ENCODE measurements at places on chromosomes 2 and 18. TPM values are rescaled to one million over a fixed set of nuclear protein-coding genes. Genes with fewer than 3 reads are reported as not detected.

The RBKS gene
- 3.4 TPM for polyA plus RNA-seq

The AGPS gene
- 4.7 TPM for polyA plus RNA-seq

The ATAD2B gene
- polyA plus RNA-seq = 2.8 TPM

The MPPE1 gene
- 20.7 TPM for polyA plus RNA-seq

The SRD5A2 gene
- polyA plus RNA-seq = not detected

The CCT4 gene
- 74.1 TPM for polyA plus RNA-seq

The UNC50 gene
- 30.8 TPM for polyA plus RNA-seq

The LYPD1 gene
- 0.07 TPM for polyA plus RNA-seq

The G6PC2 gene
- not detected for polyA plus RNA-seq

The FBXO48 gene
- polyA plus RNA-seq = 0.61 TPM

The SULT1C2 gene
- 0.27 TPM for polyA plus RNA-seq

The FSHR gene
- 0.11 TPM for polyA plus RNA-seq

The CFC1 gene
- polyA plus RNA-seq = 0.25 TPM

The EGR4 gene
- 0.48 TPM for polyA plus RNA-seq

The ZCCHC2 gene
- polyA plus RNA-seq = 5.4 TPM

The MIB1 gene
- polyA plus RNA-seq = 3.7 TPM

The ANKZF1 gene
- polyA plus RNA-seq = 20.1 TPM

The LYPD6B gene
- polyA plus RNA-seq = not detected

The SIX3 gene
- not detected for polyA plus RNA-seq

The DTYMK gene
- 10.9 TPM for polyA plus RNA-seq

The C18orf32 gene
- polyA plus RNA-seq = 120 TPM

The HOXD1 gene
- polyA plus RNA-seq = 0.05 TPM

The GKN2 gene
- not detected for polyA plus RNA-seq

The PTH2R gene
- not detected for polyA plus RNA-seq

The ITPRID2 gene
- 27.8 TPM for polyA plus RNA-seq

The PLEKHH2 gene
- polyA plus RNA-seq = 3.2 TPM

The CEP192 gene
- 8.2 TPM for polyA plus RNA-seq

The DYTN gene
- not detected for polyA plus RNA-seq

The CCDC121 gene
- polyA plus RNA-seq = 4.1 TPM

The SS18 gene
- polyA plus RNA-seq = 24.6 TPM

The ZSWIM2 gene
- polyA plus RNA-seq = not detected

The ANKRD62 gene
- polyA plus RNA-seq = not detected

The NT5DC4 gene
- not detected for polyA plus RNA-seq

The GPR35 gene
- 0.84 TPM for polyA plus RNA-seq

The VWA3B gene
- 0.23 TPM for polyA plus RNA-seq

The WDPCP gene
- 3.8 TPM for polyA plus RNA-seq

The FOXD4L1 gene
- 0.07 TPM for polyA plus RNA-seq

The TFCP2L1 gene
- 0.38 TPM for polyA plus RNA-seq

The GALNT3 gene
- polyA plus RNA-seq = 0.27 TPM

All from right cardiac atrium (tissue), 5 donors.